Stimulated activated CD4-positive, alpha-beta T cell treated with anti-CD3 and anti-CD28 coated beads, TNF-alpha, amount 100 ng/mL, for 1 hour (primary cell): ENCODE measurements at places on chromosomes 7 and 10.

DNA sequence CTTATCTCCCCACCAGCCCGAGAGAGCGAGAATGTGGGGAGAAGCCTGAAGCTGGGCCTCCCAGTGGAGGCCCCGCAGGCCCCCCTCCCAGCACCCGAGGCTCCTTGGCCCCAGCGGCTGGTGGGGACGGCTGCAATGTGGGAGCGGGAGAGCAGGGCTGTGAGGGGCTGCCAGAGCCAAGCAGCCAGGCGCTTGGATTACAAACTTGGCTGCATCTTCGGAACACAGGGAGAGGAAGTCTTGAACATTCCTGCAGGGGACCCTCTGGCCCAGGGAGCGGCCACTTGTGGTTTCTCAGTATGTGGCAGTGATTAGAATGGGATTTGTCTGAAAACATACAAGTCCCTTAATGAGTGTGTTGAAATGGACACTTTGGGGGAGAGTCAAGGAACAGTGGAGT lies 23.2 kb downstream of the ELN start:
- no peak for DNase-seq

- DNase-seq: no peak
These were observed 328.4 kb upstream of the C7orf33 start for GRCh38 chr7:148261996-148262688.

GRCh38 chr7:330511-331230 lies 40.7 kb downstream of the FOXL3 start:
- no peak for DNase-seq

DNA sequence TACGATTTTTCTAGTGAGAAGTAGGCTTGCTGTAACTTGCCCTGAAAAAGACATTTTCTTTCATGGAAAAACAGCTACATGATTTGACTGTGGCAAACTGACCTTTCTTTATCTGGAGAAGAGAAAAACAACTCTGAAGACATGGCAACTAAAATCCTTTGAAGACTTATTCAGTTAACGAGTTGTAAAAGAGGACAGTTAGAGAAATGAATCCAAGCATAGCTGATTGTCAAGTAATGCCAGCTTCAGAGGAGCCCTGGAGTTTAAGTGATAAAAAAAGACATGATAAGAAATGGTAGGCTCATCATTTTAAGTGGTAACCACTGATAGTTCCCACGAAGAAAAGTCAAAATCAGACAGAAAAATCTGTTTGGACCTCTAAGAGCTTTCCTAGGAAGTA lies 19.6 kb downstream of the TMEM229A start:
- DNase-seq: no peak

- DNase-seq: no peak
These were observed 281.6 kb downstream of the AGMO start for GRCh38 chr7:15280078-15280733.

GRCh38 chr7:27901028-27901760 lies 161.2 kb downstream of the TAX1BP1 start:
- no peak for DNase-seq

DNA sequence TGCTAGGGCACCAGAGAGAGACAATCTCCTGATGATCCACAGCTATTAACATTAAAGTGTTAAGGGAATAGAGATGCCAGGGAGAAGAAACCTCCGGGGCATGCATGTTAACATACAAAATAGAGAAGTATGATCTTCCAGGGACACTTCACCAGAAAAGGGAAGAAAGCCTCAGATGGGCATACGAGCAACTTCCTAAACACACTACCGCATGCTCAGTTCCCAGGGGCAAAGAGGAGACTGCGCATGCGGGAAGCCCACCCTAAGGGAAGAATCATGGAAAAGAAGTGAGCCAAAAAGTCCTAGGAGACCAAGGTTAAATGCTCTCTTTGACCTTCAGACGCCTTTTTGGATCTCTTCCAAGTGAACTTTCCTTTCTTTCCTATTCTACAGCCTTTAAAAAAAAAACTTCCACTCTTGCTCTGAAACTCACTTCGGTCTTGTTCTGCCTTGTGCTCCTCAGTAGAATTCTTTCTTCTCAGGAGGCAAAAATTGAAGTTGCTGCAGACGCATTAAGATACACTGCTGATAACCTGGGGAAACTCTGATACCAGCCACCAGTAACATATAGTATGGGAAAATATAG lies 1211.3 kb downstream of the REEP3 start:
- no peak for DNase-seq

DNA sequence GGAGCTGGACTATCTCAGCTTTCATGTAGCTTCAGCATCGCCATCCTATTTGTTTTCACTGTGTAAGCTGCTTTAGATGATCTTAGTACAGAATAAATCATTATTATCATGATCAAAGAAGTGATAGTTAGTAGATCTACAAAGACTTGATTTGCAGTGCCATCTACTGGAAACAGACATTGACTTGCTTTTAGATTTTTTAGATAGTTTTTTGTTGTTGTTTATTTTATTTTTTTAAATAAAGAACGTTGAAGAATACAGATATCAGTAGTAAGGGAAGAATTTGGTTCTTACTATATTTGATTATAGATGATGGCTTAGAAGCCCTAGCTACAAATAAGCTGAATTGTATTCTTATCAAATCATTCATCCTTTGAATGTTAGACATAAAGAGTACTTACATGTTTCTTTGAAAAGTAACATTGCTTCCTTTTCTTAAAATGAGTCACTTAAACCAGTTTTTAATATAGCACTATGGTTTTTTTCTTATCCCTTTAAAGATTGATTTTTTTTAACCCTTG lies 6.3 kb upstream of the SFMBT2 start:
- DNase-seq: no peak

GRCh38 chr7:9691286-9691685 lies 1257.9 kb downstream of the NXPH1 start:
- no peak for DNase-seq

- DNase-seq: no peak
These were observed 124.8 kb upstream of the CHST15 start for GRCh38 chr10:124217906-124218804.

- no peak for DNase-seq
These were observed 229.5 kb downstream of the BICC1 start for GRCh38 chr10:58742141-58742540.

- no peak for DNase-seq
These were observed 25.3 kb downstream of the PFKFB3 start for GRCh38 chr10:6228010-6228511.

- DNase-seq: no peak
These were observed at the start of gene KNDC1 for GRCh38 chr10:133159950-133160825. Gene KNDC1, plus strand, starts transcription at chr10:133160219. Its CDS starts 249 bp downstream, at chr10:133160468.

GRCh38 chr7:138515001-138515528 lies 55.0 kb downstream of the TRIM24 start:
- DNase-seq: no peak

GRCh38 chr7:63080406-63080805 lies 918.2 kb upstream of the ZNF722 start:
- no peak for DNase-seq

DNA sequence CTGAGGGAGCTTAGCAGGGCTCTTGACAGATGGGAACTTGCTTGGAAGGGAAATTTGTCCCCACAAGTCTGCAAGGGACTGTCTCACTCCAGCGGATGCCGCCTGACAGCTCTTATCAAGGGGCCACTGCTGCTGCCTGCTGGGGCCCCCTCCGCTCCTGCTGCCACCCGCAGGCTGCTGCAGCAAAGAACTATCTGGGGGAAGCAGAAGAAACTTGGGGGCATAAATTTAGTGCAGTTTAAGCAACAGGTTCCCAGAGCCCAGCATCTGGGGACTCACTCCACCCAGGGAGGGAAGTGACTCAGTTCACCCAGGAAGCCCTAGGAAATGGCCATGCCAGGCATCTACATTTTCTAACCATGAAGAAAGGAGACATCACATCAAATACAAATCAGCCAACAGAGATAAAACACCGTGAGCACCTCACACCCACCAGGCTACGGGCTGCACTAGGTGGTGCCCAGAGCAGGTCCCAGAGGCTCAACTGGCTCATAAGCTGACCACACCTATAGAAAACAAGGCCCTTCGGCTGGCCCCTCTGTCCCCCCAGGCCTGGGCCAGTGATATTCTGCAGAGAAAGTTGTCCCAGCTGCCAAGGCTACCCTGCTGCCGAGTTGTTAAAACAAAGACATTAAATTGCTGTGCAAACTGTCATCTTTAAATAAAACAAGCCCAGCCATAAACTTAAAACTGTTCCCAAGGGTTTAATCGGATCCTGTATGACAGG lies 3.7 kb downstream of the RGS10 start:
- DNase-seq: no peak

DNA sequence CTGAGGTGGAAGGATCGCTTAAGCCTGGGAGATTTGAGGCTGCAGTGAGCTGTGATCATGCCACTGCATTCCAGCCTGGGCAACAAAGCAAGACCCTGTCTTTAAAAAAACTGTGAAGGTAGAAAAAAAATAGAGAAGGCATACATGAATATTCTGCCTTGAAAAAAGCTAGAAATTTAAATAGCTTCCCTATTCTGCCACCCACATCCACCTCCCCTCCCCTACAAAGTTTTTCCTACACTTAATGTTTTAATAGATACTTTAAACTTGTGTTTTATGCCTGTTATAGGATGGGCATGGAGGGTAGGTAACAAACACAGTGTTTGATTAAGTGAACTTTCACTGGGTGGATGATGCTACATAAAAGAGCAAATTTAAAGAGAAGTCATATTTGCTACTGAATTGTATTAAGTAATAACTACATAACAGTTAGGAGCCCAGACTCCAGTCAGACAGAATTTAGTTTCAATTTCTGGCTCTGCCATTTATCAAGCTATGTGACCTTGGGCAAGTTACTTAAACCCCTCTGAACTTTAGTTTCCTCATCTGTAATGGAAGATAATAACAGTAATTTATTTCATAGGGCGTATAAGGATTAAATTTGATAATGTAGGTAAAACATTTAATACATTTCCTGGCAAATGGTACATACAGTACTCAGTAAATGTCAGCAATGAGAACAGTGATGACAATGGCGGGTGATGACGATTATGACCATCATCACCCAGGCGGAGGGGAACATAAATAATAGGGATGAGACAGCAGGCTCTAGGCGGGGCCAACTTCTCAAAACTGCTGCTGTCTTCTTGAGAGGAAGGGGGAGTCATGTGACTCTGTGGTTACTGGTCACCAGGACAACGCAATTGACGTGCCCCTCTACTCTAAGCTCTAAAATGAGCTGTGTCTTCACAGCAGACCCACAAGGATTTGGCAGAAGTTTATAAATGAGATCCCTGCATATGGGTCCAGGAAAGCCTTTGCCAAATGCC lies 15.8 kb downstream of the DNMBP start:
- peak; percentile 2 for DNase-seq

DNA sequence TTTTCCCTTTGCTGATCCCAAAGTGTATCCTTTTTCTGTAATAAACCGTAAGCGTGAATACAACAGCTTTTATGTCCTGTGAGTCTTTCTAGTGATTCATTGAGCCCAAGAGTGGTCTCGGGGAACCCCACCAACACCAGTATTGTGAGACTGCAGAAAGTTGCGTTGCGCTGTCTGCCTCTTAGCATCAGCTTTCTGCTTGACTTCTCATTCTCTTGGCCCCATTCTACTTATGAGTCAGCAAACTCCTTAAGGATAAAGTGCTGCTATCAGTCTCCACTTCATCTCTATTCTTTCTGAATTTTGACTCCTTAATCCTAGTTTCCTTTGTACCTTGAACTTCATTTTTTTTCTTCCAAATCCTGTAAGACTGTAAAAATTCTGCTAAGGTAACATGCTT lies 184.3 kb upstream of the MBL2 start:
- DNase-seq: no peak

DNA sequence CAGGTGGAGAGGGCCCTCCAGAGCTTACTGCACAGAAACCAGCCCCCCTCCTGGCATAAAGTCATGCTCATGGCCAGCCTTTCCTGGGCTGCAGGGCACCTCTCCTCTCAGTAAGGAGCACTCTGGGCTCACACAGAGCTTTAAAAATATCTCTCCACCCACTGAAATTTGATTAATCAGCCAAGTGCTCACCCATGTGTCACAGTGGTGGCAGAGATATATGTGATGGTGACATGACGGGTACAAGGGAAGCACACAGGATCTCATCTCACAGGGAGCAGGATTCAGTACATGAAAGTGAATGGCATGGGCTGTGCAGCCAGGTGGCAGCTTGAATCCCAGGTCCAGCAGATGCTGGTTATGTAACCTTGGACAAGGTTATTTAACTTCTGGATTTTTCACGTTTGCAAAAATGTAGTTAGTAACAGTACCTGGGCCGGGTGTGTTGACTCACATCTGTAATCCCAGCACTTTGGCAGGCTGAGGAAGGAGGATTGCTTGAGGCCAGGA lies 144.8 kb downstream of the CALN1 start:
- no peak for DNase-seq

GRCh38 chr7:100396421-100396982 lies 23.2 kb downstream of the PILRA start:
- no peak for DNase-seq

DNA sequence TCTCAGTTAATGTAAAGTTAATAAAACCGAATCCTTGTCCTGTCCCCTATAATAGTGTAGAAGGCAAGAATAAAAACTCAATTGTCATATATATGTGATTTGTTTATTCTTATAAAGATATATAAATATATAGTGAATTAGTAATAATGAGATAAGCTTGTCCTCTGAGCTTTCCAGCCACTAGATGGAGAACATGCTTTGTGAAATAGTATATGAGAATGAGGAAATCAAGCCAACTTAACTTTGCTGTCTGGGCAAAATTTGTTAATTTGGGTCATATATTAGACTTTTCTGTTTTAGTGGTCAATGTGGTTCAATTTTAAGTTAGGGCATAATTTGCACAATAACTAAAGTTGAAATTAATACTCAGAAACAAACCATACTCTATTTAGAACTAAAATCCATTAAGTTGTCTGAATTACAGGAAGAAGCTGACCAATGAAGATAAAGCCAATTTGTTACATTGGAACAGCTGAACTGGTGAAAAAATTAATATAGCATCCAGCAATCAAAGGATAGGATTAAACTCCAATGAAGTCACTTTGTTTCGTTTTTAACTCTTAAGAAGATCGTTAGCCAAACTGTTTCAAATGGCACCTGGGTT lies 595.0 kb downstream of the ARL4A start:
- DNase-seq: no peak

DNA sequence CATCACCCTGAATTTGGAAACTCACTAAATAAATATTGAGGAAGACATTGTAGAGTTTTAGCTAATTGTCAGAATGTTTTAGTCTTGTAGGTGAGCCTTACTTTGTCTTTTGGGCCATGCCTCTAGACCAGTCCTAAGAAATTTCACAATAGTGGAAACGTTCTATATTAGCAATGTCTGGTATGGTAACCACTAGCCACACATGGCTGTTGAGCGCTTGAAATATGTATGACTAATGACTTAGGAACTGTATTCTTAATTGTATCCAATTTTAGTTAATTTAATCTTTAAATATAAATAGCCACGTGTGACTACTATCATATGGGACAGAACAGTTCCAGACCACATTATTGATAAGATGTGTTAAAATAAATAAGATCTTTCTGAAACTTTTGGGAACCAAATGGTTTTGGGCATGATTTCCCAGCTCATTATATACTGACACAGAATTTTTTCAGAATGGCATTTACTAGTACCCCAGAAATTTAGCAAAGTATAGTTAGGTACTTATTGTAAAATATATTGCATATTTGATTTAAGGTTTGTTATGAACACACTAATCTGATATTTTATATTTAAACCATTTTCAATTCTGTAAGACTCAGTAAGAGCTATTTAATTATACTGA lies 95.0 kb downstream of the VPS50 start:
- no peak for DNase-seq
